NCI-H226 (cell line): ENCODE measurements at places on chromosomes 4 and X.

DNA sequence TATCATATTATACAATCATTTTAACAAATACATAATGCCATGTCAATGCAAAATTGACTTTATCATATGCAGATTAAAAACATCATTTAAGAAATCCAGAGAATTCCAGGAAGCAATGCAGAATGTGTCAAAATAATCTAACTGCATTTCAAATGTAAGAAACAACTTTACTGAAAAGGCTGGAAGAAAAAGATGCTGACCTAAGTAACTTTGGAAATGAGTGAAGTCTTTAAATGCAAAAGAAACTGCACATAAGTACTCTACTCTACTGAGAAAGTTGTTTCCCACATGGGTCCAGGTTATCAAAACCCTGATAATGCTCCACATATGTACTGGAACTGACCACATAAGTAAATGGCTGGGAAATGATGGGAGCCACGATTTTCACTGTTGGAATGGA is 149.9 kb downstream of the EVC2 start:
- DNase-seq: no peak

DNA sequence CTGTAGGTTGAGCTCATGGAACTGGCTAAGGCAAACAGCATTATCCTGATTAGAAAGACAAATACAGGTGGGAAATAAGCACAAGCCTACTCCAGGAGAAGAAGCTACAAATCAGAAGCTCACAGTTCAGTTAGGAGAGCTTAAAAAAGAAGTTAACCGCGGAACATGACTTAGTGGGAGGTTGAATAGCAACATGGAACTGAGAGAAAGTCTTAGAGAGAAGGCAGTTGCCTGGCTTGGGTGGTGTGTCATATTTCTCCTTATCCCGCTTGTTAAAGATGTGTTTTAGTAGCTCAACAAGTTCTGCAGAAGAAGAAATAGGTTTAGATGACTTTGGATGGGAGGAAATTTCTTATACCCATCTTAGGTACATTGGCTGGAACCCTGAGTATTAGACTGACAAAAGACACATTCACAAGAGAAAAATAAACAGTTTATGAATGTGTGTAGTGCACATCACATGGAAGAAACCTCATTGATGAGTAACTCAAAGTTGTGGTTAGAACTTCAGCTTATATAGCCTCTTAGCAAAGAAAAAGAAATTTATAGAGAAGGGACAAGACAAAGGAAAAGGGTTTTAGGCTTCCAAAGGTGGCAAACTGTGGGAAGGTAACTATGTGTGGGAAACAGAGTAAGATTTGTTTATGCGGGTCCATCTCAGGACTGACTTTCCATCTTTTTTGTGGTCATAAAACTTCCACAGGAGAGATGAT is 37.4 kb upstream of the RXFP1 start:
- DNase-seq: no peak

GRCh38 chr4:154132406-154132805 is 343.5 kb upstream of the SFRP2 start:
- DNase-seq: peak; percentile 72

DNA sequence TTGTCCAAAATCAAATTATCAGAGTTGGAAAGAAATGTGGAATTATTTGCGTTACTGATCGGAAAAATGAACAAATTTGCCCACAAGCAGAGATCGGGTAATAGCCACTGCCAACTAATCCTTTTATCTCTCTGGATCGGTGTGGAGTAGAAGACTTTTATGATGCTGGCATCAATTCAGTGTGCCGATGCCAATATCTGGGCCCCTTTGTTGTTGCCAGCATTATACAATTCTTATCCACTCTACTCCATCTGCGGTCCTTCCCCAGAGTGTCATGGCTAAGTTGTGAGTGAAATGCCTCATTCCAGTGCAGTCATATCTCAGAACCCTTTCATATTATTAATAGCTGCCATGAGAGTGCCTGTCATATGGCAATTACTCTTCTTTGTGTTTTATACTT is 660.2 kb downstream of the ADGRL3 start:
- DNase-seq: no peak
